ENCODE measurements at places on chromosomes 11 and 22.

- DNase-seq: no peak
Observed at GRCh38 chr11:80722629-80723028, 1281.8 kb upstream of the TENM4 start.

- no peak for DNase-seq
Observed at GRCh38 chr11:6458352-6459098, 15.2 kb downstream of the TRIM3 start.

DNA sequence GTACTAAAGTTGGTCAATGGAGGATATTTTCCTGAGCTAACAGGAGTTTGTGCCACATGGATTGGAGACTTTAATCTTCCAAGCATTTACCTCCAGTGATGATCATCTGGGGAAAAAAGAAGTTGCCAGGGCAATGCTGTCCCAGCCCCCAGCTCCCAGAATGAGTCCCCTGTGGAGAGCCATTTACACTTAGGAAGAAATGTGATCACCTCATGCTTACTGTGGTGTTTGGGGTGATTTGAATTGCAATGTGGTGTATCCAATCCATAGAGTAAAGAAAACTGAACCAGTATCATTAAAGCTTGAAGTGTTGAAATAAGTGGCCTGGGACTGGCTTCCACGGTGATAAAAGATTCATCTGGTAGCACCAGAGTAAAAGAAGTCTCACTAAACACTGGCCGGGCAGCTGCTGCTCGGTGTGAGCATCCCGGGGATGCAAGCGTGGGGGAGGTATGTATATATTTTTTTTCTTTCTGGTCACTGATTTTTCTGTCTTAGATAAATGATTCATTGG lies 117.2 kb upstream of the NTM start:
- DNase-seq: no peak

DNA sequence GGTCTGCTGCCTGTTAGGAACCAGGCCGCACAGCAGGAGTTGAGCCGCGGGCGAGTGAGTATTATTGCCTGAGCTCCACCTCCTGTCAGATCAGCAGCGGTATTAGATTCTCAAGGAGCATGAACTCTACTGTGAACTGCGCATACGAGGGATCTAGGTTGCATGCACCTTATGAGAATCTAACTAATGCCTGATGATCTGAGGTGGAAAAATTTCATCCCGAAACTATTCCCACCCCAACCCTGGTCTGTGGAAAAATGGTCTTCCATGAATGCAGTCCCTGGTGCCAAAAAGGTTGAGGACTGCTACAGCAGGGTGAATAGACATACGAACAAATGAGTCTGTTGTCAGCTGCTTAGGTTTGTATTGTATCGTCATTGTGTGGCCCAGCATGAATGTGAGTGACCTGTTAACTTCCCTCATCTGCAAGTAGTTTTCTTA lies 29.8 kb downstream of the RNF141 start:
- peak; percentile 61 for DNase-seq

DNA sequence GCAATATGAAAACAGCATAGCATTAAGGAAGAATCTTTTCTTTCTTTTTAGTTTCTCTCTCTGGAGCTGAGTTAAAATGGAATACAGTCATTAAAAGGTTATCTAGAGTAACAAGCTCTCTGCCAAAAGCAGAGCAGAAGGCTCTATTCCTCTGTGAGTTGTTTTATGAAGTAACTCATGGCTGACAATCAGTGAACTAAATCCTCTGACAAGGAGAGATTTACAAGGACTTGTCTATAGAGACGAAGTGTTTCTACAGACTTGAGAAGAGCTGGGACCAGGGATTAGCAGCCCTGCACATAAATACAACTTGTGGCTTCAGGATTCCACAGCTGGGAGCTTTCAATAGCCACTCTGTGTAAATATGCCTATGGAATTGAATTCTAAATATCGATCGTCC lies 192.5 kb upstream of the RAG2 start:
- no peak for DNase-seq

- DNase-seq: no peak
Observed at GRCh38 chr22:27086080-27087044, 429.0 kb downstream of the MIAT start.

DNA sequence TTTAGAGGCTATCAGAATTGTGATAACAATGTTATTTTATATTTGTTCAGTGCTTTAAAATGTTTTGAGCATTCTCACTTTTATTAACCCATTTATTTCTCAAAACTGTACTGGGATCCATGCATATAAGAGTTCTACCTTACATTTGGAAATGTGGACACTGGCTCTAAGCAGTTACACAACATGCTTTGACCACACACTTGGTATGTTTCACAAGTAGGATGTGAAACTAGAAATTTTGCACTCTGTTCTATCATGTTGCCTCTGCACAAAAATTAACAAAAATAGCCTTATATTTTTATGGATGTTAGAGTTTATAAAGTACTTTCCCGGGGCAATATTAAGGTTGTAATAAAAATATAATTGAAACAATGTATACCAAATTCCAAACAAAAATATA lies 126.9 kb upstream of the CHORDC1 start:
- no peak for DNase-seq

- no peak for DNase-seq
Observed at GRCh38 chr11:60957188-60957587, 5.2 kb upstream of the SLC15A3 start.

- no peak for DNase-seq
Observed at GRCh38 chr11:9765320-9766101, 101.6 kb downstream of the SWAP70 start.

GRCh38 chr11:20095189-20095588 lies 65.1 kb downstream of the DBX1 start:
- DNase-seq: no peak

- DNase-seq: no peak
Observed at GRCh38 chr22:29265929-29266328, 1.9 kb downstream of the RHBDD3 start.

- DNase-seq: no peak
Observed at GRCh38 chr11:107962181-107962580, 33.9 kb downstream of the RAB39A start.

GRCh38 chr11:416757-417621 lies 2.2 kb upstream of the SIGIRR start:
- DNase-seq: no peak

- no peak for DNase-seq
Observed at GRCh38 chr11:122509899-122510298, 145.6 kb upstream of the UBASH3B start.

DNA sequence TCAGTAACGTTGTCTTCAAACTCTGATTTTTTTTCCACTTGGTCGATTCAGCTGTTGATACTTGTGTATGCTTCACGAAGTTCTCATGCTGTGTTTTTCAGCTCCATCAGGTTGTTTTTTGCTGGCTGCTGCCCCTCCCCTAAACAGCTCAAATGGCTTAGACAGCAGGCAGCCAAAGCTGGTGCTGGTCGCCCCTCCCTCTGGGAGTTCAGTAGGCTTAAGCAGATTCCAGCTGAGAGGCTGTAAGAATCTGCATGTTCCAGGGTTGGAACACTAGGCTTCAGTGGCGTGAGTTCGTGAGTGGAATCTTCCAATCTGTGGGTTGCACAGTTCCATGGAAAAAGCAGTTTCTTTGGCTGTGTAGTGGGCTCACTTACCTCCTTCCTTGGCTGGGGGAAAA lies 10.3 kb upstream of the FIBIN start:
- no peak for DNase-seq

DNA sequence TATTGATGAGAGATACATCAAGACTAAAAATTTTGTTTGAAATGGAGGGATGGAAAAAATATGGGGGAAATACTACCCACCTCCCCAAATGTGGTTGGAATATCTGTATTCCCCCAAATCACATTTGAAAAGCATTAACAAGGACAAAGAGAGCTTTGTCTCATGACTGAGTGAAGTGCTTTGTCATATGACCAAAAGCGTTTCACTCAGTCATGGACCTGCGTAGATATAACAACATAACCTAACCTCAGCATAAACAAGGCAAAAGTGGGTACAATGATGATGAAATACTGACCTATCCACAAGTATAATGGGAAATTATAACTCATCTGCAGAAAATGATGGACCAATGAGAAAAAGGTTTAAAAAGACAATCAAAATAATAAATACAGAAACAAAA lies 418.3 kb downstream of the TBC1D22A start:
- no peak for DNase-seq

DNA sequence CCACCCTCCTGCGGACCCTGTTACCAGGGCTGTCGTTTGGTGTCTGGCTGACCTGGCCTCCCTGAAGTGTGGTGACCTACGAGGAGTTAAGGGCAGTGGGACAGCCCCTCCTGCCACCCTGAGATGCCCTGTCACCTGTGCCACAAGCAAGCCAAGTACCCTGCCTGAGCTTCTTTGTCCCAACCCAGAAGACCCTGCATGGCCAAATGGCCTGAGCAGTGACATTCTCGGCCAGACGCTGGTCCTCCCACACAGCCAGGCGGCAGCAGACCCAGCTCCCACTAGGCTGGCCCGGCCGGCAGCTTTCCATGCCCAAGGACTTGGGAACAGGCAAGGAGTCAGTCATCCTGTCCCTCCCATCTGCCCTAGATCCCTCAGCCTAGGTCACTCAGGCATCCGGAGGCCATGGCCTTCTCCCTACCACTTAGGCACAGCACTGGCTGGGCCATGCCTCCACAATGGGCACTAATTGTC lies 7.6 kb downstream of the ARVCF start:
- no peak for DNase-seq

DNA sequence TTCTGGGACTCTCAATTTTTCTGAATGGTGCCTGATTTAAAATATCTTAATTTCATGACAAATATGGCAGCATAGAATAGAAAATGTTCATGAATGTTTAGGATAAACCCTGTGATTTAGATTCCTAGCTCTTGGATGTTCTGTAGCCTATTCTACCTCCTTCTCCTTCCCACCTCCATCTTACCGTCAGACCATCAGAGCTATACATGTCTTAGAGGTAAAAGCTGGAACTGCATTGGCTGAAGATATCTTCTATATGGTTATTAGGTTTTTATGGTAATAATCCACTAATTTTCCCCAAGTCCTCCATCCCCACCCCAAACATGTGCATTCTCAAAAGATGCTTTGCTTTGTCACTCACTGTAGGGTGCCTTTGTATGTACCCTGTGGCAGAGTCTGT lies 46.9 kb upstream of the CSTF3 start:
- DNase-seq: no peak

GRCh38 chr11:98365190-98365589 lies 655.6 kb upstream of the CNTN5 start:
- DNase-seq: no peak

DNA sequence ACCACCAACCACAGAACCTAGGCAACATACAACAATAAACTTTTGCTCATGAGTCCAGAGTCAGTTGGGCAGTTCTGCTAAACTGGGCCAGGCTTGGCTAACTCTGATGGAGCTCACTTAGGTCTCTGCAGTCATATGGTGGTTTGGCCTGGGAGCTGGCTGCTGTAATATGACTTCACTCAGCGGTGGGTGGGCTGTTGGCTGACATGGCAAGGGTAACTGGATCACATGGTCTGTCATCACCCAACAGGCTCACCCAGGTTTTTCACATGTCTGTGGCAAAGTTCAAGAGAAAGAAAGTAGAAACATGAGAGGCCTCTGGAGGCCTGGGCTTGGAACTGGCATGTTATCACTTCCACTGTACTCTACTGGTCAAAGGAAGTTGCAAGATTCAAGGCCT lies 43.2 kb upstream of the CLMP start:
- DNase-seq: no peak

- no peak for DNase-seq
Observed at GRCh38 chr11:34134765-34135164, 29.3 kb downstream of the NAT10 start.

- peak; percentile 42 for DNase-seq
Observed at GRCh38 chr22:32660292-32660691, 141.2 kb upstream of the TIMP3 start.

- no peak for DNase-seq
Observed at GRCh38 chr11:123195188-123196059, at the start of gene CLMP. CLMP (minus strand) TSS chr11:123195248; CDS start chr11:123194940, 308 bp downstream.

- DNase-seq: no peak
Observed at GRCh38 chr22:43281394-43281793, 61.8 kb downstream of the SCUBE1 start.

DNA sequence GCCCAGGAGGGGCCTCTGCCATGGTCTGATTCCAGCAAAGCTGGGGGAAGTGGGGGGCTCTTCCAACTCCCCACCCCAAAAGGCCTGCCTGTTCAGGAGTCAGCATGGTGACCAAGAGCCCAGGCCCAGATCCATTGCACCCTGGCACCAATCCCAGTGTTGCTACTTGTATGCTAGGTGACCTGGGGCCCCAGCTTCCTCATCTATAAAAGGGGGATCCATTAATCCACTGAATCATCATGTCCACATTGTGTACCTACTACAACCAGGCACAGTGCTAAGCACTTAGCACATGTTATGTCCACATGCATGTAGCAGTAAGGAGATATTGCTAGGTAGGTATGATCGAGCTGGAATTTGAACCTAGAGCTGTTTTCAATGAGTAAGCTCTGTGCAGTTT lies 2.0 kb downstream of the SYT12 start:
- no peak for DNase-seq

GRCh38 chr11:863023-863909 lies 20.6 kb downstream of the TSPAN4 start:
- no peak for DNase-seq

DNA sequence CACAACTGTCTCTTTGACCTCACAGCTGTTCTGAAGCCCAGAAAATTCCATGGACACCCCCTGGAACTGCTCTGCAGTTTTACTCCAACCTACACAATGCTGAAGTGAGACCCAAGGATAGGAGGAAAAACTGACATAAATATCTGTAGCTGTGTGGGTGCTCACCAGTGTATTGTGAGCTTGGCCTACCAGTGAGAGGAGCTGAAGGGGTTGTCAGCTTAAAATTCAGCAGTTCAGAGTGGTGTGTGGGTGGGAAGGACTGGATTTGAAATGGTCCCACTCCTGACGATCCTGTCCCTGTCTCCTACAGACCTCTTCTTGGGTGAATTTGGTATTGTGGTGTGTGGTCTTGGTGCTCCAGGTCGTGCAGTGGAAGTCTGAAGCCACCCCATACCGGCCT lies 2.2 kb downstream of the TMEM223 start:
- no peak for DNase-seq

DNA sequence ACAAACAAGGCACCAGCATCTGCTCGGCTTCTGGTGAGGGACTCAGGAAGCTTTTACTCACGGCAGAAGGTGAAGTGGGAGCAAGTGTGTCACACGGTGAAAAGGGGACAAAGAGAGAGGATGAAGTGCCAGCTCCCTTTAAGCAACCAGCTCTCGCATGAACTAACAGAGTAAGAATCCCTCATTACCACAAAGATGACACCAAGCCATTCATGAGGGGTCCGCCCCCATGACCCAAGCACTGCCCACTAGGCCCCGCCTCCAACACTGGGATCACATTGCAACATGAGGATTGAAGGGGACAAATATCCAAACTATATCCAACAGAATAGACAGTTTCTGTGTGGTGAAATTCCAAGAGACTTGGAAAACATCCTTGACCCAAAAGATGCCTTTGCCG lies 198.2 kb upstream of the POU2AF2 start:
- peak; percentile 3 for DNase-seq

DNA sequence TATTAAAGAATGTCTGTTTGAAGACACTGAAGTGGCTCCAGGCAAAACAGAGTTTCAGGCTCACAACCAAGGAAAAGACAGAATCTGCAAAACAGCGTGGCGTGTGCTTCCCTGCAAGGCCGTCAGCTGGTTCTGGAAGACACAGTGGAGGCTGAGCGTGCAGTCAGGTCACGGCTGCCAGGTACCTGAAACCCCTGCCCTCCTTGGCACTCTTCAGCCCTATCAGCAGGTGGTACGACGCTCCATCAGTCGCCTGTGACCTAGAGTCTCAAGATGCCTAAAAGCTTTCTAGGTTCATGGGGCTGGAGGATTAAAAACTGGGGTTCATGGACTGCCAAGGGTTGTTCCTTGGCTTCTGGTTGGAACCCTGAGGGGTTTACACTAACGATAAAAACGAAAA lies 65.9 kb downstream of the TRMU start:
- no peak for DNase-seq
